ENCODE measurements at places on chromosomes 6 and 20.
A peak's percentile ranks its signal among the peaks of the same experiment; 100 is the strongest.

DNA sequence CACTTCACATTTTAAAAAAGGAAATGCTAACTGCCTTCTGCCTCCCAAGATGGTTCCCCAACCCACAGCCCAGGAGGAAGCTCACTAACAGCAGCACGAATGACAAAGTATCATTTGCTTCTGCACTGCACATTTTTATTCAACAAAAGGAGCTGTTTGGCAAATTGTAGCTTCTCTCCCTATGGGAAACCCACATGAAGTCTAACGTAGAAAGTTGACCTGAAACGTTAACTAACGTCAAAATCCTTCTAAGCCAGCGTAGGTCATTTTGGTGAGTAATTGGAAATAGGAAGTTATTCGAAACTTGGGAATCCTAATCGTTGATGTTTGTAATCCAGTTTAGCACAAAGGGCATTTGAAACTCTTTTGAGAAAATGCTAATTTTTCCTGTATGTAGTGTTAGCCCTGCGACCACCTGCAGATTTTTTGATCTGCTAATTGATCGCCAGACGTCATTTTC lies 2.9 kb downstream of the SALL4 start:
- no peak for DNase-seq

DNA sequence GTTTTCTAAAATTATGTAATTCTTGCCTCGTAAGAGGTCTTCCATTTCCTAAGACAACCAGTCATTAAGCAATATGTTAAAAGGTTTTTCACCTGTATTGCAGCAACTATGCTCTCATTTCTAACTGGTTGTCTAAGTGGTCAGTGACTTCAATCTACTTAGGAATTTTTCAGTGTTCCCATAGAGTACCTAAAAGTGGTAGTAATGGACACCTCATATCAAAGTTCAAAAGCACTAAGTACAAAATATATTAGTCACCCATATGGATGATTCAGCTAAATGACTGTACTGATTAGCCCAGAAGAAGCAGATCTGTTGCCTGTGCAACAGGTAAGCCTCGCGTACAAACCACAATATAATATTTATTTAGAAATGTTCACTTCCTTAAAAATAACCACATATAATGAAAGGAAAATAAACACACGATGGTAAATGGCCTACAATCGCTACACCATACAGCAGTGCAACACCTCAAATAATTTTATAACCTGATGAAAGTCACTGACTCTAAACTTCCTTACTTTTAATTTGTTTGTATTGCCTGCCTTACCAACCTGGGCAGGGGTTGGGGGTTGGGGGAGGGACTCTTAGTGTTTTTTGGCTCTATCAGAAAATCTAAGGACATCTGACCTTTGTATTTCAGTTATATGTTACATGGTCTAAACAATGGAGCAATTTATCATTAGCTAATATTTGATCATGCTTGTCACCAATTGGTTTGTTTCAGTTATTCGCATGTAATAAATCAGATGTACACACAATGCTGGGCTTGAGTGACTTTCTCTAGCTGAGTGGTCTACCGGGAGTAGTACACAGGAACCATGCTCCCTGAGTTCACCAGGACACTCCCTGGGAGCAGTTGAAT lies 105.9 kb downstream of the HIVEP2 start:
- DNase-seq, result no peak

DNA sequence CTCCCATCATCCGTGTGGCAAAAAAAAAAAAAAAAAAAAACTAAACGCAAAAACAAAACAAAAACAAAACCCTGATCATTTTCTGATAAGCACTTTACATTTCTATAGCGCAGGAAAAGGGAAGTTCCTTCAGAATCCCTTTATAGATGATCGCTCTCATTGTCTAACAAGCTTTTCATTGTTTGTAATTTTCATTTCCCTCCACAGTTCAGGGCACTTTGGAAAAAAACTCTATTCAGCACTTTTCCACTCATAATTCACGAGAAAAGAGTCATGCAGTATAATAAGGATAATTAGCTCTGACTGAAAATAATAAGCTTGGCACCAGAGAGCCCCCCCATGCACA lies 89.4 kb upstream of the ATXN1 start:
- no peak for DNase-seq

DNA sequence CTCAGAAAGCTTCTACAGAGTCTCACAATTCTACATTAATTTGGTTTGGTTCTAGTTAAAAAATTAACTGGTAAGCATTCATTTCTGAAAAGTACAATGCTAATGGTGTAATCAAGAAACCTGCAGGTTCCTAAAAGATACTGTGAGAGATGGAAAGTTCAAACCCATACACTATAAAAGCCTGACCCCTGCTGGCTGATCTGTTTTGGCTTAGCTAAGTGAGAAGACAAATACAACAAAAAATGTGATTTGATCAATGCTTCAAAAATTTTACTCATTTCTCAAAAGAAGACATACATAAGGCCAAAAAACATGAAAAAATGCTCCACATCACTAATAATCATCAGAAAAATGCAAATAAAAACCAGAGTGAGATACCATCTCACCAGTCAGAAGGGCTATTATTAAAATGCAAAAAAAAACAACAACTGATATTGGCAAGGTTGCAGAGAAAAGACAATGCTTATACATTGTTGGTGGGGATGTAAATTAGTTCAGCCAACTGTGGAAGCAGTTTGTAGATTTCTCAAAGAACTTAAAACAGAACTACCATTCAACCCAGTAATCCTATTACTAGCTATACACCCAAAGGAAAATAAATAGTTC lies 102.8 kb downstream of the MOXD1 start:
- no peak for DNase-seq

- DNase-seq, result no peak
These were observed 42.5 kb downstream of the SMPDL3A start for GRCh38 chr6:122831511-122831910.

DNA sequence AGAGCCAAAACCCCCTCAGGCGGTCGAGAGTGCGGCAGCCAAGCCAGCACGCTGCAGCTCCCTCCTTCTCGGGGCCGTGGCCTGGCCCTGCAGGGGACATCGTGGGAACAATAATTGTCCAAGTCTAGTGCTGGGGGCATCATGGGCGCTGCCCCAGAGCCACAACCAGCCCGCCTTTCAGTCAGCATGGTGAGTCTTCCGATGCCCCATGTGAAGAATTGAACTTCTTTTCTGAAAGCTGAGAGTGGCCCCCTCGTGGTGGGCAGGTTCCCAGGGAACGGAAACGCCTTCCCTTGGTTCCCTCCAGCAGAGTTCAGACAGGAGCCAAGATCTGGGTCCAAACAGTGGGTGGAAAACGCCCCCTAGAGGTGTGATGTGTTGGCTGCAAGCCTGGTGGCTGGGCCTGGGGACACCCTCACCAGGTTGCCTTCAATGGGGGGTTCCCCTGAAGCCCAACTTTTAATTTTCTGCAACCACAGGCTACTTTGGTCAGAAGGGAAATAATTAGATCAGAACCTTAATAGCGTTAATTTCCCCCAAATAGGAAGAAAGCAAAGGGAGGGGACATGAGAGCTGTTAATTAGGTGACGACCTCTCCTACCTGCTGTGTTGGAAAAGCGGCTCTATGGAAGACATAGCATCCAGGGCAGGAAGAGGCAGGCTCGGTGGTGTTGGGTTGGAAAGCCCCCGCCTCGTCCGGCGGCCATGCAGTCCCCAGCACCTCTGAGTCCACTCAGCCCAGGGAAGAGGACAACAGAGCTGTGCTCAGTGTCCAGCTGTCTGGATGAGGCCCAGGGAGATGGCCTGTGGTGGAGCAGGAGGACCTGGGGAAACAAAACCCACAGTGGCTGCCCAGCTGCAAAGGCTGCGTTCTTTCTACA lies 4.7 kb upstream of the MRGBP start:
- peak; percentile 89 for DNase-seq

GRCh38 chr20:53322651-53323050 lies 271.0 kb downstream of the ZNF217 start:
- no peak for DNase-seq

- DNase-seq, result no peak
These were observed 62.7 kb downstream of the SLC24A3 start for GRCh38 chr20:19275038-19275629.

GRCh38 chr6:92708945-92709344 lies 710.4 kb downstream of the EPHA7 start:
- DNase-seq, result no peak

GRCh38 chr6:168045706-168046620 lies 33.0 kb downstream of the FRMD1 start:
- DNase-seq, result no peak

GRCh38 chr6:38579010-38579628 lies 60.6 kb downstream of the BTBD9 start:
- DNase-seq, result no peak

- DNase-seq, result no peak
These were observed 198.6 kb downstream of the BACH2 start for GRCh38 chr6:90098001-90098531.

DNA sequence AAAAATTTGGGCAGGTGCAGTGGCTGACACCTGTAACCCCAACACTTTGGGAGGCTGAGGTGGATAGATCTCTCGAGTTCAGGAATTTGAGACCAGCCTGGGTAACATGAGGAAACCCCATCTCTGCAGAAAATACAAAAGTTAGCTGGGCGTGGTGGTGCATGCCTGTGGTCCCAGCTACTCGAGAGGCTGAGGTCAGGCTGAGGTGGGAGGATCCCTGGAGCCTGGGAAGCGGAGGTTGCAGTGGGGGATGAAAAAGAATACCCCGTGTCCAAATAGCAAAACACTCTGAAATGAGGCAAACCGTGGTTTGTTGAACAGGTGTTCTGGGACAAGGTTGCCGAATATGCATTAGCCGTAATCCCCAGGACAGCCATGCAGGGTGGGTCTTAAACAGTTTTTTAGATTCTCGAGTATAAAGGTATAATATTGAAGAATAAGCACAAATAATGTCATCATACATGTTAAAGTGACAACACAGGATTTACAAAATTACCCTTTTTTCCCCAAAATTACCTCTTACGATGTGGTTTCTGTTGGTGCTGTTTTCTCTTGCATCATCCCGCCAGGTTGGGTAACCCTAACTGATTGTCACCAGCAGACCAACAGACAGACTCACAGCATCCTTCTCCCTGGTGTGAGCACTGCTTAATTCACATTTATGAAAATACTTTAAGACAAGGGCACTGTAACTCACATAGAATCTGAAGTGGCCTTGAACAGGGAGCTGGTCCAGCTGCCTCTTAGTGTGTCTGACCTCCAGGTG lies 9.1 kb downstream of the DNAJC5 start:
- no peak for DNase-seq

- peak; percentile 8 for DNase-seq
These were observed 874.2 kb downstream of the TFAP2A start for GRCh38 chr6:9540534-9541126.

Measured in NCI-H526 treated with DMSO at 0.1 percent for 48 hours (cell line).